Germinal center (tissue), 1 donor: ENCODE measurements at places on chromosomes 13 and 19.

DNA sequence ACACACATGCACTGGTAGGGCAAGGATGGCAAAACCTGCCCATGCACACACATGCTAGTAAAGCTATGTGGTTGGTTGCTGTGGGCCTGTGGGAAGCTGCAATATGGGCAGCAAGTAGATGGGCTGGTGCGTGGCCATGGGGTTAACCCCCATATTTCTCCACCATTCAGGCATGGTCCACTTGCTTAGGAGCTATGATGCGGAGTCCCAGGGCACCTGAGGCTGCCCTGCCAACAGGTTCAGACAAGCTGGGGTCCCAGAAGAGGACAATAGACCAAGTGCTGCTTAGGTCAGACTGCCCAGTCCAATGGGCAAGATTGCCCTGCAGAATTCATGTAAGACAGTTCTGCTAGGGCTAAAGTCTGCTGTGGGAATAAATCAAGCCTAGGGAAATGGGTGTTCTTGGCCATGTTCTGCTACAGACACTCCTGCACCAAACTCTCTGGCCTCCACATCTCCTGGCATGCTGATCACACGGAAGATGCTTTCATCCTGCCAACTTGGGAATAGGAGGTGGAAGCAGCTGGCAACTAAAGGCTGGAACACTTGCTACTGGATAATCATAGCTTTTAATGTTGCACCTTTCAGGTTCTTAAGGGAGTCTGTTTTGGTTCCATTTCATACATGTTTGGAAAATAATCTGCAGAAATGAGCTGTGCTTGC is 646.3 kb upstream of the SLITRK1 start:
- no peak for DNase-seq

GRCh38 chr19:47619763-47620162 is 10.8 kb downstream of the BICRA start:
- no peak for DNase-seq

DNA sequence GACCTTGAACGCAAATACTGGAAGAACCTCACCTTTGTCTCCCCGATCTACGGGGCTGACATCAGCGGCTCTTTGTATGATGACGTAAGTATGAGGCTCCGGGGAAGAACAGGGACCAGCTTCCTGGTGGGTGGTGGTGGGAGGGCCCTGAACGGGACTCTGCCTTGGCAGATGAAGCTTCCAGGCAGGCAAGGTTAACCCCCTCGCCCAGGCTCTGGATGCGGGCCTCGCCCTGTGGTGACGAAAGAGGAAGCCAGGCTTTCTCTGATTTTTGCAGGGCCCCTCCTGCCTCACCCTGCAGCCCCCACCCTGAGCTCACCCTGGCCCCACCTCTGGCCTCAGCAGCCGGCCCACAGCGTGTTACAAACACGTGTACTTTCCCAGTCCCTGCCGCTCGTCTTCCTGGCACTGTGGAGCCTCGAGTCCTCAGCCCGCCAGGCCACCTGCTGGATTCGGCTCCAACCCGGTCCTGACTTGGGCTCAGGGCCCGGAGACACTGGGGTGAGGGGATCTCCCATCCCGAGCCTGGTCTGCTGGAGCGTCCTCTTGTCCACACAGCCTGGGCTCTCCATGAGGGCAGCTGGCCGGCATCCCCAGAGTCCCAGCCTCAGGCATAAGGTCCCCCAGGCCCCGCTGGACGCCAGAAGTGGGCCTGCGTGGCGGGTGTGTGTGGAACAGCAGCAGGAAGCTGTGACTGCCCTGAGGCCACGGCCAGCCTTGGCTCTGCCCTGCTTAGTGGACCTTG is 72.4 kb downstream of the KDM4B start:
- DNase-seq: no peak

DNA sequence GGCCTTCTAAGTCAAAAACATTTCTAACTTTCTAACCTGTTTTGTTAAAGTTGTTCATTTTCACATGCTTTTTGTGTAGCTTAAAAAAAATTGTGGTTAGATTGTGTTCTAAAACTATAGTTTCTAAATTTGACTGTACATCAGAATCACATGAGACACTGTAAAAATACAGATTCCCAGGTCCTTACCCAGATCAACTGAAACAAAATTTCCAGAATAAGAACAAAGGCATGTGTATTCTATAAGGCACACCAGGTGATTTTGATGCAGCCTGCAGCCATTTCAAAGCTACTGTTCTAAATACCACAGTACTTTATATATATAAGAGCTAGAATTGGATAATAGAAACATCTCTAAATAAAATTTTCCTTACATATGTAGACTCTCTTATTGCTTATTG is 29.1 kb downstream of the INTS6 start:
- no peak for DNase-seq
